CD4-positive, CD25-positive, alpha-beta regulatory T cell (primary cell): ENCODE measurements at places on chromosomes 2 and 18. TPM values are rescaled to one million over a fixed set of nuclear protein-coding genes. Genes with fewer than 3 reads are reported as not detected.
A peak's percentile ranks its signal among the peaks of the same experiment; 100 is the strongest.

- no peak for DNase-seq
These were observed 45.1 kb downstream of the DPYSL5 start for GRCh38 chr2:26892922-26893524.

DNA sequence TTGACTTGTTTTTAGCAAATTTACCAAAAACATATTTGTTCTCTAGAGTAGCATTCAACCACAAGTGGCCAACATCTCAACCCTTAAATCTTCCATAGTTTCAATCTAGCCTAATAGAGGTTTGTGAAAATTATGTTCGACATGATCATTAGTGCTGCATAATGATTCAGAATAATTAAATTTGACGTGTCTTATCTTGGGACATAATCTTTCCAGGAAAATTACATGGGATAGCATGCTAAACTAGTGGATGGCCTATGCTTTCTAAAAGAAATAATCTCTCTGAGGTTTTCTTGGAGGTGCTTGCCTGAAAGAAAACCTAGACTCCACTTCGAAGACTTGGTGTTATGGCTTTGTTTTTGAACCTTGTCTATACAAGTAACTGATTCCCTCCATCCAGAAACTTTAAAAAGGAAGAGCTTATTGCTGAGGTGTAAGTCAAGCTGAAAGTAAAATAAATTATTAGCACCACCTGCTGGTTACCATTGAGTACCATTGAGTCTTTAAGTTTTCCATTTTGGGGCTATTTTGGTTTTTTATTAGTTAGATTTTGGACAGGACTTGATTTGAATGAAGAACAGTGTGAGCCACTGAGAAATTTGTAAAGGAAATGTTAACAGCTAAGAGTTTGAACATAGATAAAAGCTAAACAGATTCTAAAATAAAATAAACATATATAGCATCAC lies 32.7 kb downstream of the COX7A2L start:
- peak; percentile 52 for DNase-seq

GRCh38 chr2:180787330-180787729 lies 193.1 kb upstream of the UBE2E3 start:
- no peak for DNase-seq

GRCh38 chr2:135948642-135949355 lies 36.6 kb downstream of the DARS1 start:
- DNase-seq = peak; percentile 65

DNA sequence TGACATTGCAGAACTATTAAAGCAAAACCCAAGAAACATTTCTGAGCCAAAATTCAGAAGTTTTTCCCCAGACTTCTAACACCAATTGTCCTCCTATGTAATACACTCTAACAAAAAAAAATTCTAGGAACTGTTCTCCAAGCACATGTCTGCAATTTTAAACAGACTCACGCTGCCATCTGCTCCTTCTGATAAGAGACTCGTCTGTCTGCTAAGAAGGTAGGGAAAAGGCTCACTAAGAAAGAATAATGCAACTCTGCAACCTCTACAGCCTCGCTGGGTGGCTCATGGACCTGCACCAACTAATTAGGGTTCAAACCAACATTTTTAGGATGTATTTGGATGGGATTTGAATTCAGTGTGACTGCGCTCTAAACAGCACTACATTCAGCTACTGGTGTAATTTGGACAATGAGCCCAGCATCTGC lies 366.5 kb downstream of the DSC3 start:
- no peak for DNase-seq

DNA sequence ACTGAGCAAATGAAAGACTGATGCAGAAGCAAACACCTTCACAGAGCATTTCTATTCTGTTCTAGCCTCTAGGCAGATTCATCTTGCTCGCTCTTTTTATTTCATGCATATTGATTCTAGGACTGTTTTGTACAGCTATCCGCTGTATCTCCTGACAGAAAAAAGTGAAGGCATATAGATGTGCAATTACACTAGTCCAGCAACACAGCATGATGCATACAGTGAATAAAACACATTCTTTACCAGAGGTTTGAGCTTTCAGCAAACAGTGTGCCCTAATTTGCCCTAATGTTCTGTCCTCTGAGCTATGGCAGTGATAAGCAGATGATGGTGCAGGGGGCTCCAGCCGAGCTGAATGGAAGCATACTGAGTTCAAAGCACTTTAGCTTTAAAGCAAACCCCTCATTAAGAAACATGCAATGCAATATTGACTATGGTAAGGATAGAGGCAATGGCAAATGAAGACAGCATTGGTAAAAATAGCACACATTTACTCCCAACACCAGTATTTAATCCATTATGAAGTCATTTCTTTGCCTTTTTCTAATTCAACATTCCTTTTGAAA lies 141.2 kb upstream of the RGPD4 start:
- no peak for DNase-seq

DNA sequence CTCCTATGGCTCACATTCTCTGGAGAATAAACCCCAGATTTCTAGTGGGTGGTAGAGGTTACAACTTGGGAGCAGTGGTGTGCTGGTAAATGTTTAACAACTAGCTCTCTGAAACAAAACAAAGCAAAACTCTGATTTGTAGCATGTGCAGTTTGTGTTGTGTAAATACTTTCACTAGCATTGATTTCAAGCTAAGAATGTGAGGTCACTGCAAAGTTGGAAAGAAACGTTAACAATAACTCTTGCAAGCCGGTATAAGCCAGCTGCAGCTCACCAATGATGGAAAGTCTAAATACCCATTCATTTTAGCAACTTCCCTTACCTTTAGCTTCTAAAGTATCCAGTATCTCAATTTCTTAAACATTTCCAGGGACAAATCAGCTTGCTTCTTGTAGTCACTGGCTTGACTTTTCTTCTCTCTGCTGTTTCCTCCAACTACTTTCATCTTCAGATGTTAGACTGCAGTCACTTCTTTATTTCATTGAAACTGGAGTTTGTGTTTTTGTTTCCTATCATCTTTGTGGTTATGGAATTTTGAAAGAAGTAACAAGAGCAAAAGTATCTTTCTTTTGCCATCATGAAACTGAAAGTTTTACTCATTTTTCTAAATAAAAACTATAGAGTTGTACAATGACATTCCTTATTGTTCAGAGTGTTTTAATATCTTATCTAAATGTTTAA lies 140.2 kb downstream of the PLCL1 start:
- no peak for DNase-seq

DNA sequence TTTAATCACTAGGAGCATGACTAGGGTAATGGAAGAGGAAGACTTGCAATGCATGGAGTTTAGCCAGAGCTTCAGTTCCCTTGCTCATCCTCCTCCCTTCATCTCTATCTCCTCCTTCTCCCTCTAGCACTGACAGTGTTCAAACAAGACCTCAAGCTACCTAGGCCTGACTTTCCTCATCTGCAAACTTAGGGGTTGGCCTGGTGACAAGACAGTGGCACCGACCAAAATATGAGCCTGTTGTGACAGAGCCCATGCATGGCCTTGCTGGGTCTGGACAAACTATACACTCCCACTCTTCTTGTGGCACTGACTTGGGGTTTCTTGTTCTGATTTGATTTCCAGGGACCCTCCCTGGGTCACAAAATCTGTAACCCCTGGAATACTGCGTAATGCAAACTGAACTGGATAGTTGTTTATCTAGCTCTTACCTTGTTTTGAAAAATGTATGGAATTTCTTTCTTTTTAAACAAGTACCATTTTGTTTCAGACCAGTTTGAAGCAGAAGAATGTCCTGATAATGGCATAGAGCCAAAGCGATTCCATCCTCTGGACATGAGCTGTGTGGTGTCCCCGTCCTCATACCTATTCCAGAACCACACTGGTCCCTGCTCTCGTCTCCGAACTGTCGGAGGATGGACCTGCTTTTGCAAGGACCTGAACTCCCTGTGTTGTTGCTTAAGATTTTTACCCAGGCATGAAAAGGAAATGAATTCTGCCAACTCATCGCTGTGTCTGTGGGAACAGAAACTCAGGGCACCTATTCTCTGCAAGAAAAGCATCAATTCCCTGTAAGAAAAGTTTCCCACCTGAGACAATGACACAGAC lies 33.4 kb upstream of the PPP4R1 start:
- no peak for DNase-seq

The NMUR1 gene
- polyA plus RNA-seq = 0.27 TPM

The NOL4 gene
- not detected for polyA plus RNA-seq

The MYO7B gene
- not detected for polyA plus RNA-seq

The ABCB11 gene
- polyA plus RNA-seq = not detected

The BBS5 gene
- polyA plus RNA-seq = 0.32 TPM
